ENCODE measurements at places on chromosomes 5 and 9. TPM values are rescaled to one million over a fixed set of nuclear protein-coding genes. Genes with fewer than 3 reads are reported as not detected.

GRCh38 chr5:45274241-45274640, 421.9 kb downstream of the HCN1 start:
- no peak for DNase-seq

DNA sequence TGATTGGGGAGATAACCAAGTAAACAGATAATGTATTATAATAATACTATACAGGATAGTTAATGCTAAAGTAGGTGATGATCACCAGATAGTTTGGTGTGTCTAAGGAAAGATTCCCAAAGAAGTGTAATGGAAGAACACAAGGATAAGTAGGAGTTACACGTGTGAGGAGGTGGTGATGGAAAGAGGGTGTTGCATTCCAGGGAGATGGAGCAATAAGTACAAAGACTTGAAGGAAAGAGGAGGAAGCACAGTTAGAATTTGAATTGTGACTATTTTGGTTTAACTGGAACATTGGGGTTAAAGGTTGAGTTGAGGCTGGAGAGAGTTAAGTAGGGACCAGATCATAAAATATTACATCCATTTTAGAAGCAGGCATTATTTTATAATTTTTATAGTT, 76.9 kb downstream of the IPO11 start:
- DNase-seq, result no peak

DNA sequence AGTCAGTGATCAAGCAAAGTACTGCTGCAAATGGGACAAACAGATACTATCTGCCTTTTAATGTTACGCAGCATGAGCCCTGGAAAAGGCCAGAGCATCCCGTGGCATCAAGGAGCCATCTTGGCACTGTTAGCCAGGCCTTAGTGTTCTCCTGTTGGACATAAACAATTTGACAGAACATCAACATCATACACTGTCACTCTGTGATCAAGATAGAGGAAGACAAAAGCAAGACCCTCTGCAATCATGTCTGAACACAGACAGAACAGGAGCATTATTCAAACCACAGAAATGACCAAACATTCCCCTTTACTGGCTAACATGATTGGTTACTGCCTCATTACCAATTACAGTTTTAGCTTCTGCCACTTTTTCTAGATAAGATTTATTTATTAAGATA, 21.2 kb upstream of the ROPN1L start:
- DNase-seq, result no peak

- no peak for DNase-seq
Observed at GRCh38 chr5:150511578-150512367, 3.8 kb downstream of the NDST1 start.

The GALNT12 gene
- 10.2 TPM for total RNA-seq

DNA sequence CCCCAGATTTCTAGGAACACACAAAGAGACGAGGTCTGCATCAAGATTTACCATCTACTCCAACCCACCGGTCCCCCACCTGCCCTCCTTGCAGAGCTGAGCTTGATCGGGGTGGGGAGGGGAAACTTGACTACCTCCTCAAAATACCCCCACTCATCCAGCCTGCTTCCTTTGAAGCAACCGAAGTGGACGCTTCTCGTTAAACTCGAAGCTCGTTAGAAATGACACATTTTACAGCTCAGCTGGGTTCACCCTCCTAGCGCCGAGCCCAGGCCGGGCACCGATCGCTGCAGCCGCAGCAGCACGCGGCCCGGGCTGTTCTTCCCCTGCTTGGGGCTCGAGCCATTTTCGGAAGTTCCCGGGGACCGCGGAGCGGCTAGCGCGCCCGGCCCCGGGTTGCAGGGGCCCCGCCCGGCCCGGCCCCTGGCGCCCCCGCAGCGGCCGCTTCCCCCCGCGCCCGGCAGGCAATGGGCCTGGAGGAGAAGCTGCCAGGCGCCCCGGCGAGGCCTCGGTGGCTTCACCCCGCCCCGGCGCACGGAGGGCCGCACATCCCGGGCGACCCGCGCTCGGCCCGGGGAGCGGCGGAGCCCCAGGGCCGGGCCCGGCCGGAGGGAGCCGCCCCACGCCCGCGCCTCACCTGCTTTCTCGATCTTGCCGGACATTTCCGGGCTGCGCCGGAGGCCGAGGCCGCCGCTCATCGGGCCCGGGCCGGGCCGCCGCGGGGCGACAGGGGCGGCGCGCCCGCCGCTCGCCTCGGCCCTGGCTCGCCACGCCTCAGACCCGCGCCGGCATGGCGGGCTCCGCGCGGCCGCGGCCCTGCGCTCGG, 530 bp downstream of the RAPGEF1 start:
- no peak for DNase-seq

GRCh38 chr9:87322840-87323635, 174.6 kb upstream of the DAPK1 start:
- no peak for DNase-seq

GRCh38 chr5:120270498-120270897, 193.6 kb upstream of the PRR16 start:
- no peak for DNase-seq

The AMACR gene
- 14.8 TPM for total RNA-seq

The SLCO6A1 gene
- not detected for total RNA-seq

- DNase-seq, result no peak
Observed at GRCh38 chr5:116754556-116754955, 179.9 kb upstream of the SEMA6A start.

- peak; percentile 47 for DNase-seq
Observed at GRCh38 chr5:10157085-10157669, 92.5 kb downstream of the ATPSCKMT start.

The CERT1 gene
- total RNA-seq, result 35.5 TPM

The LHX6 gene
- 7.3 TPM for total RNA-seq

- DNase-seq, result no peak
Observed at GRCh38 chr5:133366438-133366837, 245.9 kb downstream of the FSTL4 start.

DNA sequence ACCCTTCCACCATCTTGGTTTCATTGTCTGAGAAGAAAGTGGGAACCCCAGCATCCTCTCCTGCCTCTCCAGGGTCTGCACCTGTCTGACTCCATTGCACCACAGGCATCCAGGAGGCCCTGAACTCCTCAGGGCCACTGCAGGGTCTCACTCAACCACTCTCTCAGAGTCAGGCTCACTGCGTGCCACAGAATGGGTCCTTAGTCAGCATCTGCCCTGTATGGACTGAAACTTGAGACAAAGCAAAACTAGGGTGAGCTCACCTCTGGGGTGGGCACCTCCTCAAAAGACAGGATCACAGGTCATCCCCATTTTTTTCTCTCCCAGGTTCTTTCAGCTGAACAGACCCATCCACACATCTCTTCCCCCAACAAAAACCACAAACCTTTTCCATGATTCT, 59.2 kb upstream of the CPEB4 start:
- no peak for DNase-seq

The SVEP1 gene
- 5.8 TPM for total RNA-seq

The ENHO gene
- 20.9 TPM for total RNA-seq

DNA sequence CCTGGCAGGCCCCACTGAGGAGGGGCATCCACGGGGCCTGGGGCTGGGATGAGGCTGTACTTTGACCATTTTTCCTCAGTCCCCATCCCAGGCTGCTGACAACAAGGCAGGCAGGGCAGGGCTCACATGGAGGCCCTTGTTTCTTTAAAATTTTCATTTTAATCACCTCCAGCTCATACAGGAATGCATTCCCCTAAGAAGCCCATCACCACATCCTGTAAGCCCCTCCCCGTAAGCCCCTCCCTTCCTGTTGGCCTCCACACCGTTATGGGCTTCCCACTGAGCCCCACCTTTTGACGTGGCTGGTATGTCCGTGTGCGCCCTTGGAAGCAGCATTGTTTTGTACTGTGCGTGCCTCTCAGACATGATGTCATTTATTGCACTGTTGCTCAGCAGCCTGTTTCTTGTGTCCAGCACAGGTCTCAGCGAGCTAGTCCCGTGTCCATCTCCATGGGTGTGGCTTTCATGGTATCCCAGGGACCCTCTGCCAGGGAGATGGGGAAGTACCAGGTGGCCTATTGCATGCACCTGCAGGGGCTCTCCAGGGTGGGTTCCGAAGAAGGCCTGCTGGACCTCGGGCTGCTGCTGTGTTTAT, 22.4 kb downstream of the PHF2 start:
- DNase-seq, result no peak

The SLC9A3 gene
- total RNA-seq, result 4.3 TPM

- no peak for DNase-seq
Observed at GRCh38 chr5:120306303-120306702, 157.8 kb upstream of the PRR16 start.

The ZNF462 gene
- total RNA-seq, result 54.4 TPM

- DNase-seq, result no peak
Observed at GRCh38 chr5:172133359-172134029, 54.5 kb downstream of the STK10 start.

DNA sequence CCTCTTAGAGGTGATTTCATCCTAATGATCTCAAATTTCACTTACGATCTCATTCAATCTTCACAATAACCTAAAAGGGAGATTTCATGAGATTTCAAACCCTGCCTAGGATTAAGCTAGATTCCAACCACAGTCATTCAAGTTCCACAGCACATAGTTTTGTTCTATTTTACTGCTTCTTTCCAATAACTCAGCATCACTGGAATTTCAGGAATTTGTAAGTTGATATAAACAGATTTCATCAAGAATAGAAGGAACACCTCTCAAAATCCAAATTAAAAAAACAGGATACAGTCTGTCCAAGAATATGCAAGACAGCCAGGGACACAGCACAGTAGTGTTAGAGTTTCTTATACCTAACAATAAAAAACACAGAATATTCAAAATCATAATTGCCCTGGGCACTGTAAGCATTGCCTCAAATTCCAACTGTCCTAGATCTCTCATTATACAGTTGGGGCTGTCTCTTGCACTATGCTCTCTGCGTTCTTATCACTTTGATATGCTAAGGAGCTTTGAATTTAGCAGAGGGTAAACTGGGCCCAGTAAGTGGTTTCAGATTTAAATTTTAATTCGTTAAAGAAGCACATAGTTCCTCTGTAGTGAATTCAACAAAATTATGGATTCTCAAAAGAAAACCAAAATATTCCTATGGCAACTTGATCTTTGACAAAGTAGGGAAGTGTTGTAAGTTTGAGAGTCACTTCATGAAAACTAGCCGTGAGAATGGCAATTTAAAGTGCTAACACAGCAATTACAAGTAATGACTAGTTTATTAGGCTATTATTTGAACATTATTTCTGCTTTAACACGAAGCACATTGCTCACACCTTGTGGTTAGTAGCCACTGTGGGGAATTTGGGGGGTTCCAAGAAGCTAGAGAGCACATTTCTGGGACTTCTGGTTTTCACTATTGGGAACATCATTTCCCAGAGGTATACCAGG, 478.6 kb upstream of the C9orf72 start:
- DNase-seq, result no peak

DNA sequence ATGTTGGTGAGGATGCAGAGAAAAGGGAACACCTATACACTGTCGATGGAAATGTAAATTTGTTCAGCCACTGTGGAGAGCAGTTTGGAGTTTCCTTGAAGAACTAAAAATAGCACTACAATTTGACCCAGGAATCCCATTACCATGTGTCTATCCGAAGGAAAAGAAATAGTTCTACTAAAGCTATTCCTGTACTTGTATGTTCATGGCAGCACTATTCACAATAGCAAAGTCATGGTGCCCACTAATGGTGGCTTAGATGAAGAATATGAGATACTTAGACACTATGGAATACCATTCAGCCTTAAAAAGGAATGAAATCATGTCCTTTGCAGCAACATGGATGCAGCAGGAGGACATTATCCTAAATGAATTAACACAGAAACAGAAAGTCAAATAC, 50.2 kb upstream of the CAST start:
- no peak for DNase-seq

The SPINK13 gene
- total RNA-seq, result not detected

GRCh38 chr5:10662083-10662482, 98.2 kb downstream of the ANKRD33B start:
- DNase-seq, result no peak

The SAXO1 gene
- 0.36 TPM for total RNA-seq

- DNase-seq, result no peak
Observed at GRCh38 chr9:136566901-136567300, 21.1 kb upstream of the NOTCH1 start.

The C5 gene
- total RNA-seq, result 3.5 TPM

The RBM18 gene
- 8.8 TPM for total RNA-seq

The SLC6A18 gene
- not detected for total RNA-seq

DNA sequence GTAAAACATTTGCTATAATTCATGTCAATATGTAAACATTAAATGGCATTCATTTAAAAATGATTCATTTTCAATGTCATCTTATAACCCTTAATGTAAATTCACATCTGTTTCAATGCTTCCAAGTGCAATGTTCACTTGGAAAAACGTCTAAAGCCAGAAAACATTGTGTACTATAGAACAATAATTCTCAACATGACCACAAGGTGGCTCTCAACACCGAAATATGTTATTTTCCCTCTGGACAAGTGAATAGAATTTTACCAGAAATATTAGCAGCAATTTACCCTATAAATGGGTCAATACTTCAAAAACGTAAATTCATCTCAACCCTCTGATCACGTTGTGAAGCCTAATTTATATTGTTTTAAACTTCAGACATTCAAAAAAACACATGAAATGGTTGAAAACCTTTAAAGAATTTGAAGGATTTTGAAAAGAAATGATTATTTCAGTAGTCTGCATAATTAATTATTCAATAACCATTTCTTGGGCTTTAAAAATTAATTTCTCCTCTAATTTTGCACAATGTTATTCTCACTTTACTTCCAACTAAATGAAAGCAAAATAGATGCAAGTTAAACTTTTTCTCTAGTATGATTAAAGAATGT, 11.0 kb downstream of the CDH10 start:
- no peak for DNase-seq

The GLDC gene
- 2.7 TPM for total RNA-seq

DNA sequence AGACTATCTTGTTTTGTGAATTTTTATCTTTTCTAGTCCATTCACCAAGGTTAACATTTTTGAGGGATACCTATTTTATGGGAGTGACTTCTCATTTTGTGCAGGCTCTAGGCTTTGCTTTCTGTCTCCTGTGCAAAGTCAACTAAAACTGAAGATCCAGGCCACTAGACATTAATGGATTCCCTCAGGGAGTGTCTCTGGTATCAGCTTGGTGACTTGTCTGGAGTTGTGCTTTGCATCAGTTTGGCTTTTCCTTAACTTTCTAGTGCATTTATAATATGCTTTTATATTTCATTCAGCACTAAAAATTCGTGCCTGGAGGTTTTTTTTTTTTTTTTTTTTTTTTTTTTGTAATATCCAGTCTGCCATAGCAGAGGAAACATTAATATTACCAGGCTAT, 144.2 kb downstream of the YIPF5 start:
- no peak for DNase-seq

GRCh38 chr5:62112689-62113228, 193.2 kb upstream of the KIF2A start:
- no peak for DNase-seq

GRCh38 chr9:1490341-1491232, 440.4 kb downstream of the DMRT2 start:
- DNase-seq, result no peak

DNA sequence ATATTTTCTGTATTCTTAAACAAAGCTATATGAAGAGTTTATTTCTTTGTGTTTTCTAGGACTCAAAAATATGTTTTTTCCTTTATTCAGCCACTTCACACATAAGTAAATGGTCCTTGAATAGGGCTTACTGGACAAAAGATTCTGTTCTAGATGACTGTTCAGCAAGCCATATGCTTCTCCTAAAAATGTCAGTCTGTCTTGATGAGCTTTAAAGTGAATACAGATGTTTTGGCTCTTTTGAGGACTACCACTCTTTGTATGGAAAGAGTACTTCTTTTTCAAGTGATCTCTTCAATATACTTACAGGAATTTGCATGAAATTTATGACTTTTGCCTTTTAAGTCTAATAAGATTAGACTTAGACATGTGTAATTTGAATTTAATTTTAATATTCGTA, 8.4 kb downstream of the NDUFS4 start:
- DNase-seq, result no peak

- no peak for DNase-seq
Observed at GRCh38 chr9:19583890-19584289, 175.1 kb downstream of the ACER2 start.

- DNase-seq, result no peak
Observed at GRCh38 chr5:137778772-137779564, 24.8 kb upstream of the HNRNPA0 start.
